ENCODE measurements at places on chromosomes 11 and 22.
A peak's percentile ranks its signal among the peaks of the same experiment; 100 is the strongest.

- DNase-seq = no peak
These were observed 50.7 kb downstream of the ZNRF3 start for GRCh38 chr22:28934026-28934425.

DNA sequence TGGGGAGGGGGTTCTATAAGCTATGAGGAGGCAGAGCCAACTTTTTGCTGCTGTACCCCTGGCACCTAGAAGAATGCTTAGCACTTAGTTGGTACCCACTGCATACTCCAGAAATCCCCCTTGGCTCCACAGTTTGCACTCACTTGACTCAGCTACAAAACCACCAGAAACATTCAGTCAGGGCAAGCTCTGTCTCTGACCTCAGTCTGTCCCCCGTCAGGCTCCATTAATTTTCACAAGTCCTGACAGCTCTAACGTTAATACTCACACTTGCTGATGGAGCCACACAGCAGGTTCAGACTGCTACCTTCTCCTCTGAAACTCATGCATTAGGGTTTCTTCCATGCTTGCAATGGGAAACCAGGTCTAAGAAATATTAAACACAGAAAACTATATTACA lies 81.7 kb downstream of the MPPED2 start:
- no peak for DNase-seq

GRCh38 chr11:34155057-34155756 lies 49.8 kb downstream of the NAT10 start:
- DNase-seq = no peak

DNA sequence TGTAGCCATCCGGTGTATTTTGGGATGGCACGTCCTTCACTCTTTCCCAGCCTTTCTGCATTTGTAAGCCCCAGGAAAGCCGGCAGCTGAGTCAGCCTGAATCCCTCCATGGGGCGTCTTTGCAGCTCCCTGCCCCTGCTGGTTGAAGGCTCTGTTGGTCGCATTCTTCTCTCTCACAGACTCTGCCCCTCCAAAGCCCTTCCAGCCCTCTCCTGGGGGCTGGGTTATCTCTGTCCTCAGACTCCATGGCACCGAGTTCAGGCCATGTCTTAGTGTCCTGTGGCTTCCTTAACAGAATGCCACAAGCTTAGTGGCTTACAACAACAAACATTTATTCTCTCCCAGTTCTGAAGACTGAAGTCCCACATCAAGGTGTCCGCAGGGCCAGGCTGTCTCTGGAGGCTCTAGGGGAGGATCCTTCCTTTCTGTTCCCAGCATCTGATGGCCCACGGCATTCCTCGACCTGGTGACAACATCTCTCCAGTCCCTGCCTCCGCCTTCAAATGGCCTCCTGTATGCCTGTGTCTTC lies 62.2 kb downstream of the BCR start:
- DNase-seq = no peak

DNA sequence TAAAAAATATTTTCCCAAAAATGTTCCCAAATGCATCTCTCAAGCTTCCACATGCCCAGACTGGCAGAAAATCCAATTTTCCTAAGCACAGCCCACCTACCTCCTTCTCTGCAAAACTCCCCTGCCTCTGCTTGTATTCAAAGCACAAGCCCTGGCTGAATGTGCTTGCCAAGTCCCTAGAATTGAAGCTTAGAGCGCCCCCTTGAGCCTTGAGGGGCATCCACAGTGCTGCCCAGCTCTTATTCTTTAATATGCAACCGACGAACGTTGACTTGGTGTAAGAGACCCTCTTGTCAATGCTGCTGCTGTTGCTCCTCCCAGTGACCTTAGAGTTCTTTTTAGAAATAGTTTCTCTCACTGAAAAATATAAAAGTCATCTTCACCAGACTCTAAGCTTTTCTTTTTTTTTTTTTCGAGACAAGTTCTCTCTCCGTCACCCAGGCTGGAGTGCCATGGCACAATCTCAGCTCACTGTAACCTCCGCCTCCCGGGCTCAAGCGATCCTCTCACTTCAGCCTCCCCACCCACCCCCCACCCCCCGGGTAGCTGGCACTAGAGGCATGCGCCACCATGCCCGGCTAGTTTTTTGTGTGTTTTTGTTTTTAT lies 63.5 kb upstream of the CAPRIN1 start:
- DNase-seq = peak; percentile 84

DNA sequence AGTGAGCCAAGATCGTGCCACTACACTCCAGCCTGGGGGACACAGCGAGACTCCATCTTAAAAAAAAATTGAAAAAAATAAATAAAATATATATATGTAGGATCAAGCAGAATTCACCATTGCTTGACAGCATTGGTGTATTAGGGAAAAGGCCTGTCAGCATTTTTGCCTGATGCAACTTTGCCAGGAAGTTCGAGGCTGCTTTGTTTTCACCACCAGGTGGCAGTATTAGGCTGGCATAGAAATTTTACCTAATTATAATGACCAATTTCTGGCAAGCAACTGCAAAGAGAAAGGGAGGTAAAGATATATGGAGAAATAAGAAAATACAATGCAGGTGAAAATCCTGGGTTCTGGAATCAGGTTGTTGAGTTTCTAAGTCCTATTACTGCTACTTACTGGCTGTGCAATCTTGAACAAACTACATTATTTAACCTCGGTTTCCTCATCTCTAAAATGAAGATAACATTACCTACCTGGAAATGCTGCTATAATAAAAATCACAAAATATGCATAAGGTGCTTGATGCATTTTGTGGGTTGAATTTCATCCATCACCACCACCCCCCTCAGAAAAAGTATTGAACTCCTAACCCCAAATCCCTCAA lies 24.7 kb downstream of the LAYN start:
- peak; percentile 78 for DNase-seq

DNA sequence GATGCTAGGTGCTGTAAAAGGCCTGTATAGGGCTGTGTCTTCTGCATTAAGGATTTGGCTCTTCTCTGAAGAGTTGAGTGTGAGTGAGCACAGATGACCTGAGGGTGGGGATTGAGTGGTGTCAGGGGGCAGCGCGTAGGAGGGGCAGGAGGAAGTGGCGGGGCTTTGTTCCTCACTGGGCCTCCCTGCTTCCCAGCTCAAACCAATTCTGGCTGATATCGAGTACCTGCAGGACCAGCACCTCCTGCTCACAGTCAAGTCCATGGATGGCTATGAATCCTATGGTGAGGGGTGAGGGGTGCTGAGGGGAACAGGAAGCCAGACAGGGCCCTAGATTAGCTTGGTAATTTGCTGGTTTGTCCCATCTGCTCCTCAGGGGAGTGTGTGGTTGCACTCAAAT lies 9.1 kb downstream of the PHOX2A start:
- no peak for DNase-seq

DNA sequence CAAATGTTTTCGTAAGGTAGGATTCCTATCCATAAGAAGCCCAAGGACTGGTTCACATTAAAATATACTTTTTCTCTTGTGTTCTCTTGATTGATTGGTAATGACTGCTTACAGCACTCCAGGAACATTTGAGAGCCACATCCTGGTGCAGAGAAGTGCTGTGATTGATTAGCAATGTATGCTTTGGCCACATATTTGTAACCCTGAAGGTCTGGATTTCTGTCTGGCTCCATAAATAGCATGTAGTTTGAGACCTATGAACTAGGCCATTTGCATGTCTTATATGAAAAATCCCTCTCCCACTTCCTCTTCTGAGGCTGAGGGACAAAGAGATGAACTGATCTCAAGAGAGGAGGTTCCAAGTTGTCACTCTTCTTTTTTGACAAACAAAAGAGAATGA lies 49.3 kb upstream of the CD44 start:
- DNase-seq = no peak

Measured in KBM-7 (cell line).